Fibroblast of the aortic adventitia (primary cell): ENCODE measurements at places on chromosomes 2 and 18. TPM values are rescaled to one million over a fixed set of nuclear protein-coding genes. Genes with fewer than 3 reads are reported as not detected.

Gene MARS2
- total RNA-seq = 1.6 and 3.5 TPM in 2 replicates

Gene NT5DC4
- total RNA-seq = not detected in 2 replicates

Gene TCF7L1
- total RNA-seq = 3.5 and 3.7 TPM in 2 replicates

Gene CHCHD5
- 9.2 and 13.1 TPM in 2 replicates for total RNA-seq

Gene C1GALT1C1L
- 0.16 and 0.36 TPM in 2 replicates for total RNA-seq

Gene GALR1
- under 0.01 TPM in 1 of 2 replicates, not detected in the other for total RNA-seq

Gene DSG1
- total RNA-seq = not detected in 2 replicates
